ENCODE measurements at places on chromosomes 16 and 17. TPM values are rescaled to one million over a fixed set of nuclear protein-coding genes. Genes with fewer than 3 reads are reported as not detected.

- DNase-seq, result no peak
Observed at GRCh38 chr17:47660064-47660492, 10.4 kb downstream of the KPNB1 start.

DNA sequence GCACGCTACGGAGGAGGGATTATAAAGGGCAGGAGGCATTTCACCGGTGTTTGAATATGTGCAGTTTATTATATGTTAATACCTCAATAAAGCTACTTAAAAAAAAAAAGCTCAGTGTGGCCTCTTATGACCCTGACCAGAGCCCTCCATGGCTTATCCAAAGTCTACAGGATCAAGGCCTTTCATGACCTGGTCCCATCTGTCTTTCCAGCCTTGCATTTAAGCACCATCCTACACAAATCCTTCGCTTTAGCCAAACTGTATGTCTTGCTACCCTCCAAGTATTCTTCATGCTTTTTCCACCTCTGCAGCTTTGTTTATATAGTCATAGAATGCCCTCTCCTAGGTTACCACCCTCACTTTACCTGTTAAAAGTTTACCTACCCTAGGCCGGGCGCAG is 6.5 kb downstream of the MFSD6L start:
- no peak for DNase-seq

GRCh38 chr16:7887316-7887715 is 554.7 kb downstream of the RBFOX1 start:
- no peak for DNase-seq

DNA sequence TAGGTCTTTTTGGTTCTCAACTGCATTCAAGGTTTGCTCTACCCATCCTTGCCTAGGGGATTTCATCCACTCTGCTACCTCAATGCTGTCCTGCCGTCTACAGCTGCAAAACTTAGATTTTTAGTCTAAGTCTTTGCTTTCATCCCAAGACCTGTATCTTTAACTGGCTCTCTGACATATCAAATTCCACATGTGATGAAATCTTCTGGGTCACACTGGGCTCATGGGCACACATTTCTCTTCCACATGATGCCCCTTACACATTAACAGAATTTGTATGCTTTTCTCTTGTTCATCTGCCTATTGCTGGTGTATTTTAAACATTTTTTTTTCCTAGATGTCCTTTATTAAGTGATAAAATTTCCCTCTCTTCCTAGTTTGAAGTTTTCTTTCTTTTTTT is 39.6 kb downstream of the MAF start:
- DNase-seq, result no peak

- DNase-seq, result no peak
Observed at GRCh38 chr16:48950184-48950583, 331.5 kb downstream of the CBLN1 start.

Gene NOG
- not detected for total RNA-seq

- no peak for DNase-seq
Observed at GRCh38 chr16:12318661-12319427, 342.3 kb downstream of the SNX29 start.

DNA sequence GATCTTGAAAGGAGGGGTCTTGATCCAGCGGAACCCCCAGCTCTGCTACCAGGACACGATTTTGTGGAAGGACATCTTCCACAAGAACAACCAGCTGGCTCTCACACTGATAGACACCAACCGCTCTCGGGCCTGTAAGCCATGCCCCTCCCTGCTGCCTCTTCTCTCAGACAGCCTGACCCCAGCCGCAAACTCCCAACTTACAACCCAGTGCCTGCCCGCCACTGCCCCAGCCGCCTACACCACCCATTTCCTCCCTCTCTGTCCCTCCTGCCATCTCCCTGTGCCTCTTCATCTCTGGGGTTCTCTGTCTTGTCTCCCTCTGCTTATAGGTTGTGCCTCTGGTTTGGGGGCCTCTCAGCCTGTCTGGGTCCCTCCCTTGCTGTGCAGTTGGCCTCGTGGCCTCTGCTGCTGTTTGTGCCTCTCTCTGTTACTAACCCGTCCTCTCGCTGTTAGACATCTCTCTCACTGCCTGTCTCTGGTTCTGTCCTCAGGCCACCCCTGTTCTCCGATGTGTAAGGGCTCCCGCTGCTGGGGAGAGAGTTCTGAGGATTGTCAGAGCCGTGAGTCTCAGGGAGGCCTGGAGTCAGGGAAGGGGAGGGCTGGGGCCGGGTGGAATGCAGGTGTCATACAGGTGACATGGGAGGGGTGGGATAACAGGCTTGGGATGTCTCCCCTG is 9.6 kb downstream of the ERBB2 start:
- DNase-seq, result no peak

- DNase-seq, result no peak
Observed at GRCh38 chr17:44120851-44121605, 2.4 kb downstream of the HDAC5 start.

GRCh38 chr16:55357241-55357640 is 33.2 kb downstream of the IRX6 start:
- no peak for DNase-seq

Gene CDH15
- total RNA-seq, result not detected

GRCh38 chr17:19673623-19674022 is 25.1 kb downstream of the ALDH3A2 start:
- no peak for DNase-seq

DNA sequence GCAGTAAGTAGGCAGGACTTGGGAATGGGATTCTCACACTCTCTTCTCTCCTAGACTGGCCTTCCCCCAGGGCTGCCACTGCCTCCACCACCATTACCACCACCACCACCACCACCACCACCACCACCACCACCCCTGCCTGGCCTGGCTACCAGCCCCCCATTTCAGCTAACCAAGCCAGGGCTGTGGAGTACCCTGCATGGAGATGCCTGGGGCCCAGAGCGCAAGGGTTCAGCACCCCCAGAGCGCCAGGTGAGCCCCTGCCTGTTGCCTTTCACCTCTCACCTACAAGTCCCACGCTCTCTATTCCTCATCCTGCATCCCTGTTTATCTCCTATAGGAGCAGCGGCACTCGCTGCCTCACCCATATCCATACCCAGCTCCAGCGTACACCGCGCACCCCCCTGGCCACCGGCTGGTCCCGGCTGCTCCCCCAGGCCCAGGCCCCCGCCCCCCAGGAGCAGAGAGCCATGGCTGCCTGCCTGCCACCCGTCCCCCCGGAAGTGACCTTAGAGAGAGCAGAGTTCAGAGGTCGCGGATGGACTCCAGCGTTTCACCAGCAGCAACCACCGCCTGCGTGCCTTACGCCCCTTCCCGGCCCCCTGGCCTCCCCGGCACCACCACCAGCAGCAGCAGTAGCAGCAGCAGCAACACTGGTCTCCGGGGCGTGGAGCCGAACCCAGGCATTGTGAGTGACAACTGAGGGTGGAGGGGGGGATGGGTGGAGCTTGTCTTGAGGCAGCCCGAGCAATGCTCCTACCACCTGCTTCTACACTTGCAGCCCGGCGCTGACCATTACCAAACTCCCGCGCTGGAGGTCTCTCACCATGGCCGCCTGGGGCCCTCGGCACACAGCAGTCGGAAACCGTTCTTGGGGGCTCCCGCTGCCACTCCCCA is 7.9 kb upstream of the TMEM88 start:
- no peak for DNase-seq

Gene KRT23
- not detected for total RNA-seq

DNA sequence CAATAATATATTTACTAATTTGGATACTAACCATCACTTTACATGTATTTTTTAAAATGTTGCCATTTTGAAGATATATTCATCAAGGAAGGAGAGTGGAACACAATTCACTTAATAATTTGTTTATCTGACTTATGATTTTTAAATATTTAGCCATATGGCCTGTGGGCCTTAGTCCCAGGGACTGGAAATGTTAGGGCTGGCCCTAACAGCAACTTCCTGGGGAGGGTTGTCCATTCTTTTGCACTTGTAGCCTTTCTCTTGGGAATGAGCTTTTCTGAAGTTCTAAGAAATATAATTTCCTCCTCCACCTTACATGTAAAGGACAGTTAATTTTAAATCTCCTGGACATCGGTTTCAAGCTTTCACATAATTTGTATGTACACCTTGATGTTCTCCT is 27.7 kb upstream of the WSB1 start:
- no peak for DNase-seq

Gene NXPH3
- total RNA-seq, result 6.6 TPM

DNA sequence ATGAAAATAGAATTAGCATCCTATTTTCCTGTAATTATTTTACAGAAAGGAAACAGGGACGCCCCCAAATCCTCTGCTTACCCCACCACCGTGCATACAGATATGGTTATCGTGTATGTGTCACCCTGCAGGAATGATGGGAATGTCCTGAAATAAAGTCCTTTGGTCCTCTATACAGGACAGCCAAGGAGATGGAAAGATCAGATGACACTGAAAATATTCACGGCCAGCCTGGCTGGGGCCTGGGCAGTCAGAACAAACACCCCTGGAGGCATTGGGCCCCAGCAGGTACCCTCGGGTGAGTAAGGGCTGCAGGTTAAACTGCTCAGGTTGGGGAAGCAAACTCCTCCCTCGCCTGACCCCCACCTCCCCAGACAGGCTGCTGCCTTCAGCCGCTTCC is 368.0 kb downstream of the FOXL1 start:
- no peak for DNase-seq

DNA sequence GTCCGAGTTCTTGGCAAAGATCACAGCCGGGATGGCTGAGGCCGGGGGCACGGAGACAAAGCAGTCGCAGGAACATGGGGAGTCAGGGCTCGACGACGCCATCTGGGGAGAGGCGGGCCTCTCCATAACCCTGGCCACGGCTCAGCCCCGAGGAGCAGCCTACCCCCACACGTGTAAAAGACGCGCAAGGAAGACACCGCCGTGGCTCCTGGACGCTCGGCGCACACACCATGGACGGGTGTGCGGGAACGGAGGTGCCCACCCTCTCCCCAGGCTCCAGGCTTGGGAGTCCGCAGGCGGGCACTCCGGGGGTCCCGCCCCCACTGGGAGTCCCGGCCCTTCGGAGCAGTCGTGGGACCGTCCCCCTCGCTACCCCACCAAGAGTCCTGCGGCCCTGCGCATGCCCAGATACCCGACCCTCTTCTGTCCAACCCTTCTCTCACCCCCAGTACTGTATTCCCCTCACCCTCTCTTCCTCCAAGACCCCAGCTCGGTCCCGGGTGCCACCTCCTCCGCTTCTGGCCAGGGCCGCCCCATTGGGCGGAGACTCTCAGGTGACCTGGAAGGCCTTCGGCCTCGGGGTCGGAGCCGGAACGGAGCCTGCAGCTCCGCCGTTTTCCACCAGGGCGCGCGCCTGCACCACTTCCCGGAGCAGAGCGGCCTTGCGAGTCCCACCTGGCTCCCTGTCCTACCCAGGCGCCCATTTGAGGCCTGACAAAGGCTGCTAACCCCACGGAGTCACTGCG is at the start of gene SCRN2:
Gene SCRN2, minus strand, starts transcription at position 532 of the 746 bp plus-strand sequence. Its CDS starts 430 bp downstream, at position 102.
- DNase-seq, result peak; percentile 99

Gene GPRC5C
- 24.7 TPM for total RNA-seq

Gene CCL8
- not detected for total RNA-seq

Gene CDH16
- not detected for total RNA-seq

Gene PRCD
- total RNA-seq, result 0.54 TPM

Gene SLC22A31
- 0.54 TPM for total RNA-seq

Gene ZFP90
- total RNA-seq, result 35.6 TPM

DNA sequence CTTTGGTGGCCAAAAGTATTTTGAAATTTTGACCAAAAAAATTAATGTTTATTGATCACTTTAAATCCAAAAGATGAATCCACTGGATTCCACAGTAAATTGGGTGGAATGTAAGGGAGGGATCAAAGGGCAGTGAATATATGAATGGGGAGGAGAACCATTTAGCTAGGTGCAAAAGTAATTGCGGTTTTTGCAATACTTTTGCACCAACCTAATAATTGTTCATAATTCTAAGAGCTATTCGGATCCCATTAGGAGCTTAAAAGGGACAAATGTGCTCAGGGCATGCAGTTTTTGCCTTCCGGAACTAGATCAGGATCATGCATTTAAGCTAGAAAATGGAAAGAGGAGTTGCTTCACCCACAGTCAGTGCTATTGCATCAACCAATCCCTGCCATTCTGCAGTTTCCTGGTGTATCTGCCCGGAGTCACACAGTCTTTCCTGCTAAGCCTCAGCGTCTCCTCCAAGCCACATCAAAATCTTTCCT is at the start of gene LPO:
Gene LPO, plus strand, starts transcription at position 438 of the 488 bp plus-strand sequence. CDS start 4,396 bp downstream, outside the sequence.
- DNase-seq, result no peak

DNA sequence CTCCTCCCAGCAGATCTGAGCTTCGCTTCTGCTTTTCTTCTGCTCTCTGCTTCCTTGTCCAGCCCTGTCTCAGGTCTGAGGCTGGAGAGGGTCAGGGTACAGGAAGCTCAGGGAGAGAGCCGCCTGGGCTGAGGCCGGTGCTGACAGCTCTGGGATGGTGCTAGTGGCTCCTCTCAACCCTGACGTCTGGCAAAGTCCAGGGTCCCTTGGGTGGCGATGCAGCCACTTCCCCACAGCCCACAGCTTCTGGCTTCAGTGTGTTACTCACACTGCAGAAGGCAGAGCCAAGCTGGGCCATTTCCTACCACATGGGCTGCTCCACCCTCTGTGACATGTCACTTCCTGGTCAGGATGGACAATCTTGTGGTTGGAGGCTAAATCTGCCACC is at the start of gene CD300C:
Gene CD300C, minus strand, starts transcription at position 273 of the 388 bp plus-strand sequence. CDS start 333 bp downstream, outside the sequence.
- DNase-seq, result no peak

Gene CPSF4L
- total RNA-seq, result not detected

All from endothelial cell (in vitro differentiated cells).